Placental epithelial cell (primary cell): ENCODE measurements at places on chromosomes 16 and 17. TPM values are rescaled to one million over a fixed set of nuclear protein-coding genes. Genes with fewer than 3 reads are reported as not detected.

Gene HEATR9
- not detected in 2 replicates for total RNA-seq

Gene RAMP2
- 0.79 TPM in 1 of 2 replicates, not detected in the other for total RNA-seq

Gene ATF7IP2
- total RNA-seq = 0.65 and 2.4 TPM in 2 replicates

Gene TPSD1
- total RNA-seq = not detected in 2 replicates

Gene ABCC12
- total RNA-seq = not detected in 2 replicates

Gene ABCC1
- 13.7 and 14.0 TPM in 2 replicates for total RNA-seq

Gene SAT2
- total RNA-seq = 16.7 and 38.1 TPM in 2 replicates

Gene HOXB3
- total RNA-seq = 2.2 and 7.1 TPM in 2 replicates

Gene DOC2A
- total RNA-seq = not detected in 2 replicates

Gene KRT35
- not detected in 2 replicates for total RNA-seq

Gene KRT33B
- 0.33 TPM in 1 of 2 replicates, not detected in the other for total RNA-seq

Gene GPR179
- under 0.01 TPM in 1 of 2 replicates, not detected in the other for total RNA-seq

Gene SLC13A5
- 0.65 TPM in 1 of 2 replicates, not detected in the other for total RNA-seq

Gene EFNB3
- total RNA-seq = 2.2 and 5.9 TPM in 2 replicates

Gene KRTAP4-4
- not detected in 2 replicates for total RNA-seq

Gene MYH8
- not detected in 2 replicates for total RNA-seq

Gene MBTPS1
- 98.9 and 109 TPM in 2 replicates for total RNA-seq

Gene GOT2
- 19.6 and 53.9 TPM in 2 replicates for total RNA-seq

Gene RPH3AL
- total RNA-seq = 0.79 and 1.8 TPM in 2 replicates

Gene CD79B
- not detected in 2 replicates for total RNA-seq

Gene SSTR5
- not detected in 2 replicates for total RNA-seq

Gene CES5A
- not detected in 2 replicates for total RNA-seq

Gene IKZF3
- total RNA-seq = under 0.01 and 0.43 TPM in 2 replicates

Gene ZDHHC1
- 5.3 and 9.4 TPM in 2 replicates for total RNA-seq

Gene KRTAP4-16
- total RNA-seq = not detected in 2 replicates

Gene AATK
- under 0.01 and 0.22 TPM in 2 replicates for total RNA-seq

Gene FBXW10
- total RNA-seq = 0.11 and 0.39 TPM in 2 replicates

Gene SOST
- not detected in 2 replicates for total RNA-seq

Gene SMYD4
- 8.0 and 17.3 TPM in 2 replicates for total RNA-seq

Gene PABPN1L
- total RNA-seq = not detected in 2 replicates

Gene CCL1
- not detected in 2 replicates for total RNA-seq

Gene KRTAP1-3
- not detected in 2 replicates for total RNA-seq

Gene ZG16
- 0.33 and 1.2 TPM in 2 replicates for total RNA-seq
